ENCODE measurements at places on chromosomes 2 and 18.

DNA sequence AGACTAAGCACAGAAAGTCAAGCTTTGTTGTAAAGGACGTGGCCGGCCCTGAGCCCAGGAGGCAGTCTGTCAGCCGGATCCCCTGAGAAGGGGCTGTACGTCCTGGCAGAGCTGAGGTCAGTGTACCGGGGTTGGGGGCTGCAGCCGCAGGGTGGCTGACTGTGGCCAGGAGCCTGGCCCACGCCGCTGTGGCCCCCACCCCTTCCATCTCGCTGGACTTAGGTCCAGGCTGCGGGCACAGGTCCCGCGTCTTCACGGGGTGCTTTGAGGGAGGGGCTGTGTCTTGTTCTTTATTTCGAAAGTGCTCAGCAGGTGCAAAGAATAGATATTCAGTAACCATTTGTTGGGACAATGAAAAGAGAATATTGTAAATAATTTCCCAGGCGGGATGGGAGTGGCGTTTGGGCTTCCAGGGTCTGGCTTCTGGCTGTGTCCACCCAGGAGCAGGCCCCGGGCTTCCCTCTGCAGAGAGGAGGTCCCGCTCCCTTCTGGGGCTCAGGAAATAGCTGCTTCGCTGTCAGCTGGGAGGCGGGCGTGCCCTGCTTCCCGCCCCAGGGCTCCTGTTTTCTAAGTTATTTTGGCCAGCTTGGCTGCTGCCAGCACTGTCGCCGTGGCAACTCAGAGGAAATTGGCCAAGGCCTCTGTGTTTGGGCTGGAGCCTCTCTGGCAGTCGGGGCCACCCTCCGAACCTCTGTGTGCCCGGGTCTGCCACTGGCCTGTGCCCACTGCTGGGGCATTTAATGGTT lies 7.4 kb downstream of the NFATC1 start:
- no peak for DNase-seq

GRCh38 chr2:54000122-54000521 lies 29.3 kb upstream of the PSME4 start:
- no peak for DNase-seq

DNA sequence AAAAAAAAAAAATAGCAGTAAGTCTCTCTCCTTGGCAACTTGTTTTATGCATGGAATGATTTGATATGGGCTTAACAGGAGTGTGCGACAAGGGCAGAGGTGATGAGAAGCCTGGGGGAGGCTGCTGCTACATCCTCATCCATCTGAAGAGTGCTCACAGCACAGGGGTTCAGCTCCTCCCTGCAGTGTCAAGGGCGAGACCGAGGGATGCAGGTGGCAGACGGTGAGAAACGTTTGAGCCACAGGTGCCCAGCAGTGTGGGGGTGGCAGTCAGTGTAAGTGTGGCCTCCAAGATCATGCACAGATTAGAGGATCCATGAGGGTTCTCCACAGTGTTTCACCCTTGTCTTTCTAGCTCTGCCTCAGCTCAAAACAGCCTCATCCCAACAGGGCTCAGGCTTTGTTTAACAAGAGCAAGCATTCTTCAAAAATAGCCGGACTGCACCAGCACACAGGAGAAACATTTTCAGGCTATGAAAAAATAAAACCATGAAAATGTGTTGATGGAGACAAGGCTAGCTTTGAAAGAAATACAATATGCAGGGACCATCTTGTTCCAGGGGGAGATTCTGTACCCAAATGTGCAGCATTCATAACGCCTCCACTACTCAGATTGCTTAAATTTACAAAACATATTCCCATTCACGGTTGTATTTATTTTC lies 324.5 kb upstream of the MYT1L start:
- no peak for DNase-seq

- no peak for DNase-seq
Observed at GRCh38 chr2:241802421-241803318, 6.3 kb upstream of the NEU4 start.

DNA sequence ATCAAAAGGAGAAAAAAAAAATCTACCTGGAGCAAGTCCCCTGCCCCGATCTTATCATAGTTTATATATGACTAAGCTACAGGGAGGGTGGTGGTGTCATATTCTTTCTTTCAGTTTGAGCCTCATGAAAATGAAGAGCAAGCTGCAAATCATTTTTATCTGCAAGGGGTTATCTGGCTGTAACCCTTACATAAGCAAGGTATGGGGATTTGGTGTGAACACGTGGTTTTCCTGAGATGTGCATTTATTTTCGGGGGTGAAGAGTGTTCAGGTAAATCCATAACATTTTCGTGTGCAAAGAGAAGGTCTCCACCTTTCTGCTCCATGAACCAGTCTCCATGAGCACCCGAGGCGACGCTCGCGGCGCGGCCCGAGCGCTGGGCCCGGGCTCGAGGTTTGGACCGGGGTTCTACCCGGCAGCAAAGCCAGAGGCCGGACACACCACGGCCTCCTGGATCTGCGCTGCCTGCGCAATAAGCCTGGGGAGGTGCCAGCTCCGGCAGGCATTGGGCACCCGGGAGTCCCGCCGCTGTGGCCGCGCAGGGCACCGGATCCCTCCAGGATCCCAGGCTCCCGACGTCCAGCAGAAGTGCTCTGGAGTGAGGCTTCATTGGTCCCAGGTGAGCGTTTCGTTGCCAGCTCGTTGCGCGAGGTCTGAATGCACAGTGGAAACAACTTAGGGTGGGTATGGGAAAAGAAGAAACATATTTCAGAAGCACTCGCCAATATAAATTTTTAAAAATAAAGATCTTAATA lies 36.1 kb upstream of the GPD2 start:
- peak; percentile 71 for DNase-seq

- peak; percentile 32 for DNase-seq
Observed at GRCh38 chr2:137467246-137467862, 496.9 kb upstream of the HNMT start.

- peak; percentile 75 for DNase-seq
Observed at GRCh38 chr2:11692966-11693521, 23.0 kb upstream of the NTSR2 start.

GRCh38 chr2:218569661-218570500 lies 1.2 kb downstream of the CNOT9 start:
- no peak for DNase-seq

DNA sequence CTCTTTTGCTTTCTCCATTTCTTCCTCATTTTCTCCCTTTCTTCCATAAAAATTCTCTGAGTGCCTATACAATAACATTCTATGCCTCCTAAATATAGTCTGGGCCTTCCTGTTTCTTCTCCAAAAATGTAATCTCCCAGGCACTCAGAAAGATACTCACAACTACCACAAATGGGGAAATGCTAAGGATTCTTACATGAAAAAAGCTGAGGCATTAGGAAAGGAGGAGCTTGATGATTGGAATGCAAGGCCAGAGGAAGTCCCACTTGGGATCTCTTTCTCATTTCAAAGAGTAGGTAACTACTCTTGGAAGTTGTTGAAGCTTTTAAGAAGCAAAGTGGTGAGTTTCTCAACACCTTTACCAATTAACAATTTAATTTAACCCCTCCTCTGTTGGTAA lies 3.4 kb downstream of the VSNL1 start:
- no peak for DNase-seq

DNA sequence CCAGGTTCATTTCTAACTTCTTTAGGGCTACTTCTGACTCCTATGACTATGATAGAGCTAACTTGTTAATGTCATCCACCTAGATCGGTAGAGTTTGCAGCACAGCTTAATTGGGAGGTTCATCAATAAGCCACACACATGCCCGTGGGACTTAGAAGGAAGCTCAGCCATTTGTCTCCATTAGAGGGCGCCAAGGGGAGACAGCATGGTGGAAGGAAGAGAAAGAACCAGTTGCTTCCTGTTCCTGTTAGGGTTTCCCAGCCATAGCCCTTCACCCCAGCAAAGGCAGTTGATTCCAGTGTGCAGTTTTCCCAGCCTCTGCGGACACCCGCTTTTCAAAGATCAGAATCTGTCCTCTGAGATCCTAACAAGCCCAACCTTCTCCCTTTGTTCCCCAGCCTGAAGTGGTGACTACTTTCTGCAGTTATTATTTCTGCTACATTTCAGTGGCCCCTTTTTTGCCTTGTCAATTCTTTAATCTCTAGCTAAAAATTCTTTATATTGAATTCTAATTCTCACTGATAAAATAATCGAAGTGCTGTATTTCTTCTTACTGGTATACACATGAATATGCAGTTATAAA lies 30.3 kb downstream of the MAIP1 start:
- DNase-seq, result peak; percentile 60

GRCh38 chr2:71974846-71975245 lies 172.8 kb downstream of the CYP26B1 start:
- DNase-seq, result no peak

DNA sequence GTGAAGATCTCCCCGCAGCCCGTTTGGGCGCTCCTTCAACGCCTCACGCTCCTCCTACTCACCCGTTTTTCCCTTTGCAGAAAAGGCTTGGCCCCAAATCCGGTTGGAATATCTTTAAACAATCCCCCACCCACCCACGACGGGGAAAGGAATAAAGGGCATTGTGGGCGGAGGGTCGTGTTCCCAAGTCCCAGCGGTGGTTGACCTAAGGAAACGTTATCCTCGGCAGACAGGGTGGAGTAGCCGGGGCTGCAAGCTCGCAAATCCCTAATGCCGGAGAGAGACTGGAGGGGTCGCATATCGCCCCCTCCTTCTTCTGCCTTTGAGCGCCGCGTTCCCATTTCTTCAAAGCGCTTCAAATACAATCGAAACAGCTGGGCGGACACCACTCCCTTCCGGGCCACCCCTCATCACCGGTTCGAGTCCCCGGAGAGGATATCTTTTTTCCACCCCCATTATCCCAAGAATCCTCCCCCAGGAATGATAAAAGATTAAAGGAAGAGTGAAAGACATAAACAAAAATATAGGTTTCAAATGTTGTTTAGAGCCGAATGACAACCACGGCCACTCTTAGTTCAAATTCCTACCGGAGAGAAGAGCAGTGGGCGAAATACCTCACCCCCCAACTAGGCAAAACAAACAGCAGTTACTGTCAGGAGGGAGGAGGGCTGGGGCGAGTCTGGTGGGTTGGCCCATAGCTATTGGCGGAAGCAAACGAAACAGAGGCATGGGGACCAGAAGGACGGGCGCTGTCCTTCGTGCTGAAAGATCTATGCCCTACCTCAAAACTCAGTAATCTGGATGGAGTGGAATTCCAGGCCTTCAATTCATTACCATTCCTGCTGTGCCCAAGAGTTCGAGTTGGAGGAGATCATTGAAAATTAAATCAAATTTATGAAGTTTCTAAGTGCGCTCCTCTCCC lies 2.8 kb upstream of the GAD1 start:
- DNase-seq, result peak; percentile 30

DNA sequence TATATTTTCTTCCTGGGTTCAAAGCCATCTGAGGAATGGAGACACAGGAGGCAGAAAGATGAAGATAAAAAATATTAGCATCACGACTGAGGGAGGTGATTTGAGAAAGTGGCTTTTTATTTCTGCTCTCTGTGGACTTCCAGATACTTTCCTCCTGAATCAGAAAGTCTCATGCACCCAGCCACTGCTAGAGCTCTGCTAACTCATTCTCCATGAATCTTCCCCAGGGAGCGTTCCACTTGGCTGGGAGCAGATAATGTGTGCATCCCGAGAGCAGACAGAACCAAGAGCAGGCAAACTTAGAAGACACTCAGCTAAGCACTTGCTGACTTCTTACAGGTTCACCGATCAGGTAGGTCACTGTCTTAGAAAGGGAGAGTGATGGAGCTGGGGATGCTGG lies 264.1 kb upstream of the THUMPD2 start:
- no peak for DNase-seq

DNA sequence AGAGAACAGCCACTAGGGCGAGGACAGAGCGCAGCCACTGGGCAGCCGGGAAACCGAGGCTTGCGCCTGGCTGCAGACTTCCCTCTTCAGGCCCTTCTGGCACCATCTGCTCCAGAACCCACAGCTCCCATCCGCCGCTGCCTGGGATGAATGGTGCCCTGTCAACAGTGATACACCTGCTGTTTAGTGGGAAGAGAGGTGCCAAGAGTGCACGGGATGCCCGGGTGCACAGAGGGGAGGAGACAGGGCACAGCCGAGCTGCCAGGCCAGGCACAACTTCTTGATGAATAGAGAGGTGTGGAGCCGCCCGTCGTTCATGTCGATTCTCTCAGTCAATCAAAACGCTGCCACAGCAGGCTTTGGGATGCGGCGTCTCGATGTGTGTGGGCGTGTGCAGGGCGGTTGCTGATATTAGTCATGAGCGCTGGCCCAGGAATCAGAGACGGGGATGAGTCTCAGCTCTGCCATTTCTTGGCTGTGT lies 39.5 kb downstream of the RRM2 start:
- DNase-seq, result no peak

GRCh38 chr2:18319987-18320386 lies 240.5 kb downstream of the RDH14 start:
- DNase-seq, result no peak

- no peak for DNase-seq
Observed at GRCh38 chr18:76495006-76495370, at the start of gene ZNF516. ZNF516 (minus strand) TSS chr18:76495242; CDS start chr18:76443054, 52,188 bp downstream.

- DNase-seq, result no peak
Observed at GRCh38 chr2:37560863-37561614, 110.4 kb downstream of the CDC42EP3 start.

- no peak for DNase-seq
Observed at GRCh38 chr2:67799886-67800285, 262.9 kb downstream of the C1D start.

DNA sequence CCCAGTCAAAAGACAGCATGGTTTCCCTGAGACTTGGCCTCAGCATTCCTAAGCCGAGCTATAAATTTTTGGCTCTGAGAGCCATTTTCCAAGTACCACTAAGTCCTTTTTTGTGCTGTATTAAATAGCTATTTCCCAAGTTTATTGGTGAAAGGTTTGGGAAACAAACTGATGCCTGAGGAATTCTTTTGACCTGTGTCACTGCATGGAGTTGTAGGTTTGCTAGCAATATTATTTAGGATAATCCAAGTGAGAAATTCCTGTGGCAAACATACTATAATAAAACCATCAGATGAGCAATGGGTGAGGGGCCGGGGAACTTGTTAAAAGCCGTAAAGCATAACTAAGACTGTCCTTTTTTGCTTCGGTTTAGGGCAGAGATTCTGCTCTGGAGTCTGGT lies 28.4 kb downstream of the ARHGAP28 start:
- no peak for DNase-seq

DNA sequence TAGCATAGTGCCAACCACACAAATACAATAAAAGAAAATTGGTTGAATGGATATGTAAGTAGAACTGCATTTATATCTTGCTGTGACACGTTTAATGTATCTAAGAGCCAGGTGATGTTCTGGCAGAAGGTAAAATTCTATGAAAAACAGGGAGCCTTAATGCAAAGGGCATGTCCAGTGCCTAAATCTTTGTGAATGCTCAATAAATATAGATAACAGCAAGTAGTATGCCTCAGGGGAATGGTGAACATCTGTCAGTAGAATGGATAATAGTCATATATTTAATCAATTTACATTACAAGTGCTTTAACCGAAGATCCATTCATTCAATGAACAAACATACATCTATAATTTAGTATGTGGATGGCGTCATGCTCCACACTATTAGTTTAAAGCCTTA lies 43.7 kb upstream of the NYAP2 start:
- no peak for DNase-seq

- no peak for DNase-seq
Observed at GRCh38 chr18:56085551-56085950, 497.6 kb upstream of the TCF4 start.

DNA sequence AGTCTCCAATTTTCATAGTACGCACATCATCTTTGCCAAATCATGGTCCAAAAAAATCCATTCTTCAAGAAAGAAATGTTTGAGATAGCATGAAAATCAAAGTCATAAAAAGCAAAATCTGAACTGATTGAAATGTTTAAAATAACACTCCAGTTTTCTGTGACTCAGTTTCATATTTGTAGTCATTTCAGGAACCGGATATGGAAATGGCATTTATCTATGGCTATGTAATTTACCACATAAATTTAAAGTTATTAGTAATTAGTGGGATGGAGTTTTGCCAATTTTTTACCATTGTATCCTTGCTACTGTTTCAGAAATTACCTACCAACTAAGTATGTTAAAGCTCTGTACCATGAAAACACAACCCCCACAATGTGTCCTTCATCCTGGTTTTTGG lies 456.6 kb upstream of the ACVR2A start:
- no peak for DNase-seq

All from HEK293T (cell line).